Stimulated activated CD4-positive, alpha-beta T cell treated with anti-CD3 and anti-CD28 coated beads, TNF-alpha, amount 100 ng/mL, for 4 hours (primary cell): ENCODE measurements at places on chromosomes 2 and 18.
A peak's percentile ranks its signal among the peaks of the same experiment; 100 is the strongest.

GRCh38 chr2:226030788-226031646 lies 631.5 kb downstream of the NYAP2 start:
- DNase-seq = no peak

DNA sequence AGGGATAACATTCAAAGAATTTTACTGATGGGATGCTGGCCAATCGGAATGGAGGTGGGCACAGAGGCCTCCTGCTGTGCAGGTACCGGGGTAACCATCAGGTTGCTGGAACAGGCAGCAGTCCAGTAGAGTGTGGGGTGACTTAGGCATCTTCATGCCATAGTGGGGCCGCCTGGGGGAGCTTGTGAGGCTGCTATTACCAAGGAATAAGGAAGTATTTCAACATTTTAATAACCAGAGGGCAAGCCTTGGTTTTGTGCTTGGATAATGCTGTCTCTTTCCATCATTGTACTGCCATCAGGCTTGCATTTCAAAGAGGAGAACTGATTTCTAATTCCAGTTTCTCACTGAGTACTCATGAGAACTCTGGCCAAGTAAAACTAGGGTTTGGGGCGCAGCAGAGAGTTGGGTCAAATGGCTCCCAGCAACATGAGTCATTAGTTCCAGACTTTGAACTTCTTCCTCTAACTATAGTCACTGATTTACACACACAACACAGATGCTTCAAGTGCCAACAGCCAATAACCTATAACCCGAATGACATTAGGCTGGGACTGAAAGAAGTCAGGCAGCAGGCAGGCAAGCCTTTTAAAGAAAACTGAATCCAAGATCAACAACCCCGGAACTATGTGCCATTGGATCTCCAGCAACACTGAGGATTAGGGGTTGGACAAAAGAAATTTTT lies 56.1 kb upstream of the FHL2 start:
- no peak for DNase-seq

DNA sequence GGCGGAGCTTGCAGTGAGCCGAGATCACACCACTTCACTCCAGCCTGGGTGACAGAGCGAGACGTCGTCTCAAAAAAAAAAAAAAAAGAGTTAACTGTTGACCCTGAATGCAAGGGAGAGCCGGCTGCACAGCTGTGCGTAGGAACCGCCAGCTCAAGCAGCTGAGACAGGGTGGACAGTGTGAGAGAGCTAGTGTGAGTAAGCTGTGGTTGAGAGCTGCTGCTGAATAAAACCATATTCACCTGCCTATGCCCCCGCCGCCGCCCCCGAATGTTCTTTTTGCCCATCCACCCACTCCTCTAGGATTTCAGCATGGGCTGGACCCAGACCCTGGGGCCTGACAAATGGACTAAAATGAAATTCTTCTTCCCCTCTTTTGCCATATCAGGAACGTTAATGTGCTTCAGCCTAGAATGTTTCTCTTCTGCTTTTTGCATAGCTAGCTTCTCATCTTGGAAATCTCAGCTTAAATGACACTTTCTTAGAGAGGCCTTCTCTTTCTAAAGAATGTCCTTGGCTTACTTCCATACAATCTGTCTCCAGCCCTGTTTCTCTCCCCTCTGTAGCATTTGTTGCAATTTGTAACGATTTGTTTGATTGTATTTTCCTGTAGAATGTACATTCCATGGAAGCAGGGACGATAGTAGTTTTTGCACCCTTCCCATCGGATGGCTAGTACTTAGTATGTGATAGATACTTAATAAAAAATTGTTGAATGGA lies 142.7 kb downstream of the KLHL14 start:
- no peak for DNase-seq

GRCh38 chr2:91748902-91749301 lies 3057.4 kb downstream of the RPIA start:
- DNase-seq = no peak

- DNase-seq = no peak
These were observed 446.1 kb downstream of the ARHGAP15 start for GRCh38 chr2:143575340-143575739.

DNA sequence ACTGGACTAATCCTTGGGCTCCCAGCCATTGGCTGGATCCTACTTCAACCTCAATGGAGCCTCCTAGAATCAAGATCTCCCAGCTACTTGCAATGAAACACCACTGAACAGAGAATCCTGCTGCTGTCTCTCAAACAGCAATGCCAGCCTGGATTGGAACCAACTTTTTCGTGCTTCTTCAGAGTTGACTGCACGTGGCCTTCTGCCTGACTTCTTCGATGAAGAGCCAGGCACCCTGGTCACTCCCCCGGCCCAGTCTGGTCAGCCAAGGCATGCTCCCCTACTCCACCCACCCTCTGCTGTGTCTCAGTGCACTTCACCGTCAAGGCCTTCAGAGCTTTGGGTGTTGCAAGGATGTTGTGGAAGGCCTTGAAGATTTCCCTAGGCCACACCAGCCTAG lies 148.7 kb downstream of the CLIP4 start:
- DNase-seq = no peak

- DNase-seq = no peak
These were observed 126.6 kb upstream of the KYNU start for GRCh38 chr2:142750858-142751257.

DNA sequence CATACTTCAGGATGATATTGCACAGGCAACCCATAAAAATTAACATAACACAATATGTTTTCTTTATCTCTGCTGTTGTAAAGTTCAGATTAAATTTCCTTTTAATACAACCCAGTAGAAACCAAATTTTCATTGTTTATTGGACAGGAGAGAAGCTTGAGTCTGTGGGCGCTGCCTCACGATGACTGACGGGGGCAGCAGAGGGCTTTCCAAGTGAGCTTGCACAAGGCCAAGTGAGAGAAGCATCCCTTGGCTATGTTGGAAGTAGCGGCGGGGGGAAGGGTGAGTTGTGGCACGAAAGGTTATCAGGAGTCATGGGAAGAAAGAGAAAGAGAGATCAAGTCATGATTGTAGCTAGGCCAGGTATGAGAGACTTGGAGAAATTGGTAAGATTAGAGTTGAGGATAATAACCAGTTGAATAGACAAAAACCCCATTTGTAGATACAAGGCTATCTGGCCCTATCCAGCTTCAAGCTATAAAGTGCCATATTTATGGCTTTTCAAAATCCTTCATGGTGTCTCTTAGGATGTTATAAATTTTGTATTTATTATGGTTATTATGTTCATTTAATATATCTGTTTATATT lies 413.7 kb upstream of the FAM98A start:
- DNase-seq = no peak

DNA sequence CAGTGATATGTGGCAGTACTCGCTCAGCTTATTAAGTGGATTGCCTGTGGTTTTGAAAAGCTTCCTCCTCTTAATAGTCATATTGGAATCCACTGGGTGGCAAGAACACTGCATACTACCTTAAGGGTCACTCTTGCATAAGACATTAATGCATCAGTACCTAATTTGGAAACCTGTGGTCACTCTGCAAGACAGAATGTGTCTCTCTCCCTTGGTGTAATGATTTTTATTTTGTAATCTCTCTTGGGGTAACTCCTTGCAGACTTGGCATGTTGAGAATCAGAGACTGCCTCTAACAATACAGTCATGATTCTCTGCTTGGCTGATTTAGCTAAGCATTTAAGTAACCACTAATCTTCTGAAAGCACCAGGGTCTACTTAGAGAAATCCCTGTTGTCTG lies 33.0 kb upstream of the IER3IP1 start:
- no peak for DNase-seq

DNA sequence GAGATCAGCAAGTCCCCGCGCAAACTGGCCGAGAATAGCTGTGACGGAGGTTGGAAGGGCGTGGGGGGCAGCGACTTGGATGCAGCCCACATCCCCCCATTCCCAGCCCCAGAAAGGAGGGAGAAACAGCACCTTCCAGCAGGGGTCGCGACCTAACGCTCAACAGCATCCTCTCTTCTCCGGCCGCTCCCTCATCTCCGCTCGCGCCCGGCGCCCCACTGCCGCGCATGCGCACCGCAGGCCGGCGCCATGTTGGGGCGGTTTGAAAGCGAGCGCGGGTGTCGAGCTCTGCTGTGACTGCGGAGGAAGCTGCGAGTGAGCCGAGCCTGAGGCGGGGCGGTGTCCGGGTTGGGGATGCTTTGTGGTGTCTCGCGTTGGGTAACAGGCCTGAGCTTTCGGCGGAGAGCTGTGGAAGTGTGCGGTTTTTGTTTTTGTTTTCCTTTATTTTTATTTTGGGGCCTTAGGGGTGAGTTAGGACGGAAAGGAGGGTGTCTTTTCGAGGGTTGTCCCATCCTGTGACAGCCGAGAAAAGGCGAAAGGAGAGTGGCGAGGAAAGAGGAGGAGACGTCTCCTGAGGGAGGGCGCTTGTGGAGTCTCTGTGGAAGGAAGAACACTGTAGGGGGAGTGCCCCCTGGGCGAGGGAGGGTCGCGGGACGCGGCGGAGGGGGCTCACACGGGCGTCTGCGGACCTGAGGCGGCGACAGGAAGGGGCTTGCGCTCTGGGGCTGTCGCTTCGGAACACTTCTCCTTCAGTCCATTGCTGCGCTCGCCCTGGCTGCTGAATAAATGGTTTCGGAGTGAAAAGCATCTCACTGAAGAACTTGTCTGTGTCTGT lies at the start of the genes C18orf54 and STARD6:
C18orf54 (plus strand) TSS at position 247 of the 835 bp plus-strand sequence. CDS start 2,667 bp downstream, outside the sequence.
STARD6 (minus strand) TSS at position 199 of the 835 bp plus-strand sequence. CDS start 3,285 bp downstream, outside the sequence.
- DNase-seq = peak; percentile 81

GRCh38 chr2:46998551-46998950 lies 82.9 kb upstream of the MCFD2 start:
- no peak for DNase-seq

DNA sequence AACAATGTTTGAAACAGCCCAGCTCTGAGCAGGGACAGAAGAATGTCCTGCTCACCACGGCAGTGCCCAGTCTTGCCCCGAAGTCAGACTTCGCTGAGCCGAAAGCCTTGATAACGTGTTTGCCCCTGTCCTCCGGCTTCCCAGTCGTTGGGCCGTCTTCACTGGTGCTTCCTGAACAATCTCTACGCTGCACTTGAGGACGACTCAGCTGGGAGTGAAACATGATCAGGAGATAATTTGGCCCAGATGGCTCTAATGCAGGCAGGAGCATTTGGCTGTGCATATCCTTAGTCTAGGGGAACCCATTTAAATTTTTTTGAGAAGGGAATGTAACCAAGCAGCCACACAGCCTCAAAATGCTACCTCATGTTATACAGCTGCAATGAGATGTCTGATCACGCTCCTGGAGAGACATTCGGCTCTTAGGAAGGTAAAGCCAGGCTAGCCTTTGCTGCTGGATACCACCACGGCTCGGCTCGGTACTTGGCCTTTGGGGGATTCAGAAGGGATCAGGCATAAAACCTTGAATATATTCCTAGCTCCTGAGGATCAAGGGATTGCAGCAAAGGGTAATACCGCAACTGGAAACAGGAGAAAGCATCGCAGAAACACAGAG lies 43.6 kb downstream of the FECH start:
- DNase-seq = no peak

- no peak for DNase-seq
These were observed 9.3 kb downstream of the MAP4K4 start for GRCh38 chr2:101706819-101707177.

DNA sequence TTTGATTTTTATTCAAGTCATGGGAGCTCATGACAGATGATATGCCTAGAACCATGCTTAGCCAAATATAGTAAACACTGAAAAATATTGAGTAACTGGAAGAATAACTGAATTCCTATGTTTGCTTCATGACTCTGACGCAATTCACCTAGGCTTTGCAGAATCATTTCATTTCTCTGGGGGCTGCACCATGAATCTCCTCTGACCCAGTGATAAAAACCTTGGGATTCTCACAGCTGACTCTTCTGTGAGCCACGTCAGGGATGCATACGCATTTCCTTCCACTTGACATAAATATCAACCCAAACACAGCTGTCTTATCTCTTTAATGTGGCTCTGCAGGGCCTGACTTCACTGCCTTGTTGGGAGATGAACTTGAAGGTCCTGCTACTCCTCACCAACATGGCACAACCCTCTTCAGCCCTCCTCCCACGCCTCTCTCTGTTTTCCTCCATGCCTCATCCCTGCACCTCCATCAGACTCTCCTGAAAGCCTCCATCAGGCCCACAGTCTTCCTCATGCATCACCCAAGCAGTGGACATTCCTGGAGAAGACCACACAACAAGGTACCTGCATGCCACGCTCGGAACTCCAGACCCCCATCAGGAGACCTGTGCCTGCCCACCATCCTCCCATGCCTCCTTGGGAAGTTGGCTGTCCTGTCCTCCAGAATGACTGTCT lies 29.8 kb downstream of the COL6A3 start:
- DNase-seq = no peak

DNA sequence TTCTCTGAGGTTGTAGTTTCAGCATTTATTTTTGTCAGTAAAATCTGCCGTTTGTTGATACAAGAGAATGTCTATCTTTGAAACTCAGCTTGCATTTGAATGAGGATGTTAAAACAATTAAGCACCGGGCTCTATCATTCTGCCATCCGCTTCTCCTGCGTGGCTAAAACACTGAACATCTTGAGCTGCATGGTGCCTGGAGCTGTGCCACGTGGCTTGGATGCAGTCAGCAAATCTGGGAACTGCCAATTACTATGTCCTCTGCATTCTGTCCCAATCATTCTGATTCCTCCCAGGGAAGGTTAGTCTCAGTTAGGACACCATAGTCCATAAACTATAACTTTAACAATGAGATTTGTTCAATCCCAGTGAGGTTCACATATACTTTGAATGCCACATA lies 598.4 kb downstream of the FBXO15 start:
- DNase-seq = no peak

DNA sequence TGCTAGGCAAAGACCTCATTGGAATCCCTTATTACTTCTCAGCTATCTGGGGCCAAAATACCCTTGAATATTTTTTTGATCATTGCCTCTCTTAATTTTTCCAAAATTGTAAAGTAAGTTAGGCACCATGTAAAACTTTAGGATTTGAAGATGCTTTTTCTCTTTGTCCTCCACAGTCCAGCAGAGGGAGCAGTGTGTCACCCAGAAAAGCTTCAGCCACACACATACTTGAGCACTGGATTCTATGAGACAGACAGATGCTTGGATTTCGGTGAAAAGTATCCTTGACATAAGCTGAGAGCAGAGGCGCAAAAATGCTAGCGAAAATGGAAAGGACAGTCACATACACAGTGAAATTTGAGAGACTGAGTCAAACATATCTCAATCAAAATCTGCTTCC lies 74.7 kb upstream of the KCNJ3 start:
- DNase-seq = no peak

GRCh38 chr18:27413495-27414401 lies 228.6 kb upstream of the CHST9 start:
- DNase-seq = no peak

DNA sequence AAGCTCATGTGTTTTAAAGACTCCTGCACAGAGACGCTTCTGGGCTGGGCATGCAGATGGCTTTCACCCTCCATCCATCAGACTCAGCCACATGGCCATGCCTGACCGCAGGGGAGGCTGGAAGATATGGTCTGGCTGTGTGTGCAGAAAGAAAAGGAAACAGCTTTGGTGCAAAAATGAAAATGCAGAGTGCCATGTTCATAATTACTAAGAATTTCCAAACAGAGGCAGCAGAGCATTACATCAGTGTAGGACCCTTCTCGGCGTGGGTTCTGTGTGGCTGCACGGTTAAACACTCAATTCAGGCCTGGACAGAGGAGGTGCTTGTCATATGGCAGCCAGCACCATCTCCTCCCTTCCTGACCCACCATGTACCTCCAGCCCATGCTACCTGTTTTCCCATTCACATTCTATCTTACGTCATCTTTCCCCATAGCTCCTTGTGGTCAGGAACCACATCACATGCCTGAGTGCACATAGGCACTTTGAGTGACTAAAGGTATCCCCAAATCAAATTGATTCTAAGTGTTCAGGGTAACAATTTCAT lies 200.3 kb upstream of the ID2 start:
- no peak for DNase-seq
